IPS DF 6.9 (cell line): ENCODE measurements at places on chromosomes 5 and 9.

DNA sequence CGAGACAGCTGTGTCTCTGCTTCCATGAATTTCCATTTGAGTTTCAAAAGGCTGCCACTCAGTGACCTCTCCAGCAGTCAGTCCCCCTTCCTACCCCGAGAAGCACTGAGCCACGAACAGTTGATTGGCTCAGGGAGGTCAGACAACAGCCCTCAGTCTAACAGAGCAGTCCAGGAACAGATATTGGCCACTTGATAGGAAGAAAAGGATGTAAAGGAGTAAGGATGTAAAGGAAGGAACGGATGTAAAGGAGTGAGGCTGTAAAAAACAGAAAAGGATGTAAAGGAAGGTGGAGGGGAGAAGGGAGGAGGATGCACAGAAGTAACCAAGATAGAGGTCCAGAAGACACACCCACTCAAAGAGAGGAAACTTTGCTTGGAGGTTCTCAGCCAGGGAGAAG is 3.2 kb upstream of the NR4A3 start:
- peaks cover 4% of the 10 kb centered on the region; the same call in 1 of the 2 replicates for H3K4me1 ChIP-seq
- no peak overlapping the region for H3K4me3 ChIP-seq
- no peak for DNase-seq
- H3K36me3 ChIP-seq, result no peaks in the 10 kb centered on the region
- no peak overlapping the region for H3K27ac ChIP-seq

GRCh38 chr9:35741740-35742139 is 7.3 kb downstream of the GBA2 start:
- H3K4me3 ChIP-seq, result no peak overlapping the region
- H3K27me3 ChIP-seq, result no peaks in the 10 kb centered on the region
- no peaks in the 10 kb centered on the region for H3K4me1 ChIP-seq
- no peak overlapping the region for H3K27ac ChIP-seq

- no peaks in the 10 kb centered on the region for H3K36me3 ChIP-seq
- no peak overlapping the region for H3K27ac ChIP-seq
- no peaks in the 10 kb centered on the region for H3K27me3 ChIP-seq
- H3K4me3 ChIP-seq, result no peak overlapping the region; the same call in 1 of the 2 replicates
- DNase-seq, result no peak
These were observed 20.1 kb downstream of the PCDHGC5 start for GRCh38 chr5:141508798-141509611.

- H3K36me3 ChIP-seq, result no peaks in the 10 kb centered on the region
- H3K4me3 ChIP-seq, result no peak overlapping the region
- no peaks in the 10 kb centered on the region for H3K4me1 ChIP-seq
- no peak overlapping the region for H3K27ac ChIP-seq
- no peaks in the 10 kb centered on the region for H3K27me3 ChIP-seq
These were observed 100.9 kb downstream of the GABBR2 start for GRCh38 chr9:98607787-98608186.

GRCh38 chr5:154371687-154372086 is 74.1 kb upstream of the SAP30L start:
- DNase-seq, result no peak
- H3K4me1 ChIP-seq, result peaks cover 4% of the 10 kb centered on the region; the same call in 1 of the 2 replicates
- H3K27me3 ChIP-seq, result no peaks in the 10 kb centered on the region
- no peak overlapping the region for H3K4me3 ChIP-seq
- no peak overlapping the region for H3K27ac ChIP-seq

DNA sequence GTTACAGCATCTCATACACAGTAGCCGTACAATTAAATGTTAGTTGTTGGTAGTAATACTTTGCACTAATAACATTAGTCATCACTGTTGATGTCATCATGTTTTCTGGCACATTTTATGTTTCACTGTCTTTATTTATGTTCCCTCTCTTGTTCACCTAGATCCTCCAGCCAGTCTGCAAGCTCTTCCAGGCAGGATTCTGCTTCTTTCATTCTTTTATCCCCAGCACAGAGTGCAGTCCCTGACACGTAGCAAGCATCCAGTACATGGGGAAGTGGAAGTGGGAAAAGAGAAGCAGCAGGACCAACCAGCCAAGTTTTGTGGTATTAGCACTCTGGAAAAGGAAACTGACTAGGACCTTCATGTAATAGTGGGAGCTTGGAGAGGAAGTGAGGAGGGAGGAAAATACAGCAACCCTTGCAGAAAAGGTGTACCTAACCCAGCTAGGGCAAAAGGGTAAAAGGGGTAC is 89.7 kb upstream of the SLC44A1 start:
- H3K4me3 ChIP-seq, result no peak overlapping the region
- no peak overlapping the region for H3K27ac ChIP-seq
- no peaks in the 10 kb centered on the region for H3K4me1 ChIP-seq
- no peaks in the 10 kb centered on the region for H3K27me3 ChIP-seq
- no peak for DNase-seq
- H3K36me3 ChIP-seq, result no peaks in the 10 kb centered on the region

DNA sequence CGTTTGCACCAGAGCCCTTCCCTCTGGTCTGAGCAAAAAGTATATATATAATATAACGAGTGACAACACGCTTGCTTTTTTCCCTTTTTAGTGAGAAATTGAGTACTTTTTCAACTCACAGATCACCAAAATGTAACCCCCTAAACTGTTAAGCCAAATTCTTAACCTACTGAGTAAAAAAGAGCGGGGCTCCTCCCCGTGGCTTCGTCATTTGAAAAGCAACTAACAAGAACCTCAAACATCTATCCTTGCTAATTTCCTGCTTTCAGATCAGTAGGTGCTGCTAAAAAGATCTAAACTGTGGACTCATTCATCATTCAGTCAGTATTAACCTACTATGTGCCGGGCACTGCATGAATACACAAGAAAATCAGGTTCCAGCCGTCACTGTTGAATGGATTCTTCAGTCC is 1.0 kb upstream of the PTBP3 start:
- H3K36me3 ChIP-seq, result no peaks in the 10 kb centered on the region
- no peak overlapping the region; the same call in 1 of the 2 replicates for H3K4me3 ChIP-seq
- no peaks in the 10 kb centered on the region for H3K4me1 ChIP-seq

- no peak overlapping the region for H3K27ac ChIP-seq
- no peaks in the 10 kb centered on the region for H3K27me3 ChIP-seq
- no peak overlapping the region for H3K4me3 ChIP-seq
These were observed 53.3 kb upstream of the NOTCH1 start for GRCh38 chr9:136599074-136599531.

DNA sequence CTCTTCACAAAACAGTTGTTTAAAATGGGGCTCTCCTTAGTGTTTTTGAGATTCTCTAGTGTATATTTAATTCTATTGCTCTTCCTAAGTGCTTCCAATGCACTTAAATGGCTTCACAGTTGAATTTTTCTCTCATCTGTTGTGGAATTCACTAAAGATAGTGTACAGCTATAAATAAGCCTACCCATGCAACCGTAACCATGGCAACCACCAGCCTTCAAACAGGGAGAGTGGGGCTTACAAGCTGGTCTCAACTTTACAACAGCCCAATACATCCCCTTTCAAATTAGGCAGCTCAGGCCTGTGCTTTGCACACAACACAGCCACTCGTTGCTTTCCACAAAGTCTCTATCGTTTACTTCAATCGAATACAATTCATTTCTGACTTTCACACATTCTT is 144.0 kb upstream of the PLPPR1 start:
- no peaks in the 10 kb centered on the region for H3K4me1 ChIP-seq
- H3K36me3 ChIP-seq, result no peaks in the 10 kb centered on the region
- DNase-seq, result no peak
- no peak overlapping the region for H3K4me3 ChIP-seq
- no peaks in the 10 kb centered on the region for H3K27me3 ChIP-seq

GRCh38 chr5:143128412-143129071 is 274.9 kb downstream of the NR3C1 start:
- no peaks in the 10 kb centered on the region for H3K27me3 ChIP-seq
- no peak overlapping the region for H3K27ac ChIP-seq
- H3K4me3 ChIP-seq, result no peak overlapping the region
- no peaks in the 10 kb centered on the region; the same call in 1 of the 2 replicates for H3K4me1 ChIP-seq

- no peaks in the 10 kb centered on the region for H3K4me1 ChIP-seq
- no peak overlapping the region for H3K27ac ChIP-seq
- no peak overlapping the region for H3K4me3 ChIP-seq
- H3K27me3 ChIP-seq, result no peaks in the 10 kb centered on the region
These were observed 50.0 kb upstream of the SH3GL2 start for GRCh38 chr9:17528859-17529258.

DNA sequence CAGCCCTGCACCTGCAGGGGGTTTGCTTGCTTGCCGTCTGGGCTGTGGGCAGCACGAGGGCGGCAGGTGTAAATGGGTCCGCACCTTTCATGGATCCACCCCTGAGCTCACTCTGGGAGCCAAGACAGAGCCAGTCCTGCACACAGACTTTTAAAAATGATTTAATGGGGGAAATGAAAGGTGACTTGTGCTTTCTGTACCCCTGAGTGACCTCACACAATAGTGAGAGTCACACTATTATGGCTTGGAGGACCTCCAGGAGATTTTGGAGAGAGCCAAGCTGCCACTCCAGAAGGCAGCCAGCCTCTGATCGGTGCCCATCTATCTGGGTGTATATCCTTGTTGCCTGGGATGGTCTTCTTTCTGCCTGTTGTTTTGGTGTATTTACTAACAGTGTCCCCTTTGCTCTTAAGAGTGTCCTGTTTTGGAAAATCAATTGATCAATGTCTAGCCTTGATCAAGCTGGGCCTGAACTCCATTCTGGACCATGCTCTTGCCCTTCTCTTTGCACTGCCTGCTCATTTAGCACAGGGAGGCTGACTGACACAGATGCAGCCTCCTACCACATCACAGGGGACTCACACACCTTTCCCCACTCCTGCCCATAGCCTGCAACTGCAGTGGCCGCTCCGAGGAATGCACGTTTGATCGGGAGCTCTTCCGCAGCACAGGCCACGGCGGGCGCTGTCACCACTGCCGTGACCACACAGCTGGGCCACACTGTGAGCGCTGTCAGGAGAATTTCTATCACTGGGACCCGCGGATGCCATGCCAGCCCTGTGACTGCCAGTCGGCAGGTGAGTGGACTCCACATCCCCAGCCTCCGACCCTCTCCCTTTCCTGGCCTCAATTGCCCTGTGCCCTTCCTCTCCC is 29.5 kb downstream of the LAMC3 start:
- no peak for DNase-seq
- no peaks in the 10 kb centered on the region for H3K27me3 ChIP-seq
- H3K36me3 ChIP-seq, result peaks cover 11% of the 10 kb centered on the region
- no peak overlapping the region for H3K4me3 ChIP-seq
- no peak overlapping the region for H3K27ac ChIP-seq
- no peaks in the 10 kb centered on the region for H3K4me1 ChIP-seq

GRCh38 chr5:109454731-109455505 is 45.1 kb upstream of the PJA2 start:
- H3K36me3 ChIP-seq, result no peaks in the 10 kb centered on the region
- H3K4me3 ChIP-seq, result no peak overlapping the region
- DNase-seq, result no peak
- H3K4me1 ChIP-seq, result no peaks in the 10 kb centered on the region; the same call in 1 of the 2 replicates
- no peaks in the 10 kb centered on the region for H3K27me3 ChIP-seq

GRCh38 chr9:138013836-138014562 is 136.4 kb downstream of the CACNA1B start:
- no peaks in the 10 kb centered on the region for H3K4me1 ChIP-seq
- no peaks in the 10 kb centered on the region; the same call in 1 of the 2 replicates for H3K36me3 ChIP-seq
- H3K27ac ChIP-seq, result no peak overlapping the region
- H3K4me3 ChIP-seq, result no peak overlapping the region

- no peak for DNase-seq
- H3K27ac ChIP-seq, result no peak overlapping the region
- no peaks in the 10 kb centered on the region for H3K4me1 ChIP-seq
- no peaks in the 10 kb centered on the region for H3K36me3 ChIP-seq
- H3K27me3 ChIP-seq, result no peaks in the 10 kb centered on the region
These were observed 65.4 kb upstream of the TNFSF8 start for GRCh38 chr9:114995681-114996221.

DNA sequence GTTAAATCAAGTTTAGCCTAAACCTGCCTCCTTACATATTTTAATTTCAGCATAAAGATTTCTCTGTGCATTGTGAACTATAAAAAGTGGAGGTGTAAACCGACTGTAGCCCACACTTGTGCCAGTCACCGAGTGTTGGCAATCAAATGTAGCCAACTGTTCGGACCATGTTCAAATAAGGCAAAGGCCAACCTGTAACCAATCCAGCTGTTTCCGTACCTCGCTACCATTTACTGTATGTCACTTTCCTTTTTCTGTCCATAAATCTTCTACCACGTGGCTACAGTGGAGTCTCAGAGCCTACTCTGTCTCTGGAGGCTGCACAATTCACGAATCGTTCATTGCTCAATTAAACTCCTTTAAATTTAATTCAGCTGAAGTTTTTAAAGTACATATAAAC is 156.0 kb downstream of the SLC25A46 start:
- H3K4me3 ChIP-seq, result no peak overlapping the region
- H3K36me3 ChIP-seq, result no peaks in the 10 kb centered on the region
- H3K4me1 ChIP-seq, result no peaks in the 10 kb centered on the region
- DNase-seq, result no peak
- H3K27me3 ChIP-seq, result no peaks in the 10 kb centered on the region

- no peak overlapping the region for H3K27ac ChIP-seq
- no peaks in the 10 kb centered on the region for H3K27me3 ChIP-seq
- no peaks in the 10 kb centered on the region for H3K36me3 ChIP-seq
- H3K4me1 ChIP-seq, result no peaks in the 10 kb centered on the region
- no peak overlapping the region for H3K4me3 ChIP-seq
These were observed 49.0 kb downstream of the STOM start for GRCh38 chr9:121321016-121321503.

- H3K4me3 ChIP-seq, result no peak overlapping the region
- H3K4me1 ChIP-seq, result peaks cover 7% of the 10 kb centered on the region
- no peaks in the 10 kb centered on the region for H3K36me3 ChIP-seq
These were observed 219.1 kb downstream of the ADAMTS6 start for GRCh38 chr5:65262649-65263059.

DNA sequence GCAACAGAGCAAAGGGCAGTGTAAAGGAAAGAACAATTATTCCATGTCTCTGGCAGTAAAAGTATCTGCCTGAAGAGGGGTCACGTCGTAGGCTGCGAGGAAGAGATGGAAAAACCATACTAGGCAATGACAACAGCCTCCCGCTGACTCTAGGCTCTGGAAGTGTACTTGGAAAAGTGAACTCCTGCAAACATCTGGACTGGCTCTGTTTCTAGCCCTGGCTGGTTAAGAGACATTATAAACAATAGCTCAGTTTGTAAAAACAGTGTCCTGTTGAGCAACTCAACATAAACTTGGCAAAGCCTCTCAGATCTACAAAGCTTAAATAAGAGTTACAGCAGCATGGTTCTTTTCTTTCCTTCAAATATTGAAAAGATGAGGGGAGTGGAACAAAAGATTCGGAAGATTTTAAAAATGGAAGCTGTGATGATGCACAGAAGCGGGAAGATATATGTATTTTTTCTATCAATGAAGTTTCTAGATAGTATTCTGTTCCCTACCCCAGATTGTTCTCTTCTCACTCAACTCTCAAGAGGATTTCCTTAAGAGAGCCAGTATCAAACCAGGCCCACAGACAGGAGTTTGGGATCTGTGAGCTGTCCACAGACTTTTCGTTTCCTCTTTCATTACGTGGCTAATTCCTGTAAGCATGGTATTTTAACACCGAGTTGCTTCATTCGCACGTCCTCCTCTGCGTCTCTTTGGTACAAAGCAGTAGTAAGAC is 79.4 kb downstream of the SPTLC1 start:
- peaks cover 18% of the 10 kb centered on the region for H3K36me3 ChIP-seq
- no peak overlapping the region for H3K4me3 ChIP-seq
- H3K27me3 ChIP-seq, result no peaks in the 10 kb centered on the region
- H3K27ac ChIP-seq, result no peak overlapping the region
- no peak for DNase-seq

- H3K27me3 ChIP-seq, result no peaks in the 10 kb centered on the region
- no peaks in the 10 kb centered on the region for H3K36me3 ChIP-seq
- no peaks in the 10 kb centered on the region for H3K4me1 ChIP-seq
These were observed 12.9 kb downstream of the YTHDC2 start for GRCh38 chr5:113526421-113526820.

GRCh38 chr9:111483858-111484571 is at the start of gene ECPAS:
ECPAS (minus strand) TSS chr9:111484383; CDS start chr9:111472918, 11,465 bp downstream.
- H3K27ac ChIP-seq, result no peak within 1 kb of the TSS
- DNase-seq, result no peak
- no peaks in the 10 kb centered on the region for H3K36me3 ChIP-seq
- H3K4me1 ChIP-seq, result peaks cover 1% of the 10 kb centered on the region; the same call in 1 of the 2 replicates
- H3K27me3 ChIP-seq, result no peaks in the 10 kb centered on the region
- peak within 1 kb of the TSS; percentile 99 for H3K4me3 ChIP-seq
